ENCODE measurements at places on chromosomes 4 and X. TPM values are rescaled to one million over a fixed set of nuclear protein-coding genes. Genes with fewer than 3 reads are reported as not detected.

DNA sequence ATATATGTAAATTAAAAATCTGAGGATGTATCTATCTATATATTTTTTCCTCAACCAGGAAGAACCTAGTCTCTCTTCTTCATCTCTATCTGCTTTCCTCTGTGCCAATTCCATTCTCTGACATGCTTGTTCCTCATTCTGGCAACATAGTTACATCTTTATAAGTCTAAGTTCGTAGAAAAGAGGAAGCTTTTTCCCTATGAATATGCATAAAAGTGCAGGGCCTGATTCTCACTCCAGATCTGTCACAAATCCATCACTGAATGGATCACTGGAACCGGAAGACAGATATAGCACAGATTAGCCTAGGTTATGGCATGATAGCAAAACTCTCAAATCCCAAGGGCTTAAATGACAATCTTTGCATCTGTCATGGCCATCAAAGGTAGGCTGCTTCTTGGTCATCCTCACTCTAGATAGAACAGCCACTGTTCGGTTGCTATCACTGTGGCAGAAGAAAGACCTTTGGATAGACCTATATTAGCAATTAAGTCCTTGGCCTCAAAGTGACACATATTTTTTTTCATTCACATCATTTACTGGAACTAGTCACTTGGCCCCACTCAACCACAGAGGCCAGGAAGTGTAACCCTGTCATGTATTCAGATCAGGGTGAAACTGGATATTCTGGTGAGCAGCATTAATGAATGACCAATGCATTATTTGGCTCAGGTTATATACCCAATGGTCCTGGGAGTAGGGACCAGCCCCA, 22.2 kb downstream of the DTHD1 start:
- no peak for DNase-seq

DNA sequence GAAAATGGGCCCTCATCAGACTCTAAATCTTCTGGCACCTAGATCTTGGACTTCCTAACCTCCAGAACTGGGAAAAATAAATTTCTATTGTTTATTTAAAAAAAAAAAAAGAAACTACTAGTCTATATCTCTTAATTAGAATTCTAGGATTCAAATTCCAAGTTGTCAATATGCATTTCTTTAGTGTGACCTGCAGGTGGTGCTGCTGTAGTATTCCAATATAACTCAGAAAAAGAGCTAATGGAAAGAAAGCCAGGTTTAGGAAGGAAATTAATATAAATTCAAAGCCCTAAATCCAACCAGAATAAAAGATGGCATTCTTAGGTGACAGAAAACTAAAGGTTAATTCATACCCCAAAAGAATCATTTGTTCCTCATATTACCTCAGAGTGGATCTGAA, 80.0 kb upstream of the NALF2 start:
- DNase-seq: no peak

- DNase-seq: no peak
Observed at GRCh38 chrX:7269991-7270390, 122.0 kb upstream of the PUDP start.

- DNase-seq: no peak
Observed at GRCh38 chrX:23185951-23186350, 148.7 kb upstream of the PTCHD1 start.

- DNase-seq: peak; percentile 16
Observed at GRCh38 chr4:144787365-144788258, 141.7 kb downstream of the HHIP start.

GRCh38 chr4:125084608-125085007, 230.1 kb upstream of the FAT4 start:
- no peak for DNase-seq

DNA sequence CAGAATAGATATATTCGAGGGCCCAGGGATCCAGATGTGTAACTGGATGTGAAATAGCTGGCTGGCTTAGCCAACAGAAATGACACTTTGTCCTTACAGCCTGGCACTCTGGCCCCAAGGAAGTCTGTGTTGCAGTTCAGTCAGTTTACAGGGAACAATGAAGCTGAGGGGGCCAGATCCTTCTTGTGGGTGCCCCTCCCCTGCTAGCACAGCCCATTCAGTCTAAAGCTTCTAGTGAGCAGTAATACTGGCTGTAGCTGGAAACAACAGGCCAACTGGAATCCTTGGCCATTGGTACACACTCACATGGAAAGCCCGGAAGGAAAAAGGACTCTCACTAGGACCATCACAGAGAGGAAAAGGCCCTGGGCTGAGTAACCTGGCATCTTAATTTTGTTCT, 22.7 kb upstream of the CD40LG start:
- DNase-seq: no peak

GRCh38 chr4:10462876-10463275, 5.7 kb upstream of the ZNF518B start:
- no peak for DNase-seq

- DNase-seq: no peak
Observed at GRCh38 chrX:40062525-40063155, 35.1 kb downstream of the BCOR start.

- no peak for DNase-seq
Observed at GRCh38 chr4:98609934-98610333, 48.5 kb downstream of the TSPAN5 start.

GRCh38 chr4:163132469-163133218, 34.0 kb downstream of the NAF1 start:
- no peak for DNase-seq

- DNase-seq: no peak
Observed at GRCh38 chr4:147539959-147540358, 59.1 kb downstream of the EDNRA start.

- DNase-seq: no peak
Observed at GRCh38 chrX:72576141-72576894, 3.7 kb upstream of the HDAC8 start.

- DNase-seq: no peak
Observed at GRCh38 chrX:98448524-98448923, 1564.8 kb downstream of the RPA4 start.

- DNase-seq: no peak
Observed at GRCh38 chrX:96389281-96390047, 295.2 kb upstream of the DIAPH2 start.

- no peak for DNase-seq
Observed at GRCh38 chr4:78622253-78622979, 70.8 kb downstream of the ANXA3 start.

- DNase-seq: no peak
Observed at GRCh38 chr4:21451032-21451431, 497.5 kb downstream of the KCNIP4 start.

DNA sequence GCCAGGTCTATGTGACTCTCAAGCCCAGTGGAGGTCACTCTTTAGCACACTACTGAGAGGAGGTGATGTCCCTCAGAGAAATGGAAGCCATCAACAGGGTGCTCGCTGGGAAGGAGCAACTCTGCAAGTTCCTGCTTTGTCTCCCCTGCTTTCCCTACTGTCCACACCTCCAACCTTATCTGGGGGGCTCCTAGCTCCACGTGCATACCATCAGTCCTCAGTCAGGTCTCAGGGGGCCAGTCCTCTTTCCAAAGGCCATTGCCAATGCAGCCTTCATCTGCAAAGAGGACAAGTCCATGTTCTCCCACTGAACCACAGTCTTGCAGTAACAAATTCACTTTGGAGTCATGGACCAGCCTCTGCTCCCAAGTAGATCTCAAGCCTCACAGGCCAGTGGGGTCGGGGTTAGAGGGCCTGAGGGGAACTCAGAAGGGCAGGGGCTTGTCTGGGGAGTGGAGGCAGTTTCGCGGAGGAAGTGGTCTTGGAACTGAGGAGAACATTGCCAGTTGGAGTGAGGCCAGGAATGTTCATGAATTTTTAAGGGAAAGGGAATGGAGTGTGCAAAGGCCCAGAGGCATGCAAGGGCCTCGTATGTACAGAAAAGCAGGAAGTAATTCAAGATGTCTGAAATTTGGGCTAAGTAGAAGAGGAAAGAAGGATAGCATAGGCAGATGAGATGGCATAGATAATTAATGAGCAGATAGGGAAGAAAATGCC, 8.9 kb downstream of the RTL5 start:
- no peak for DNase-seq

- no peak for DNase-seq
Observed at GRCh38 chrX:18935893-18936292, 48.0 kb downstream of the PHKA2 start.

GRCh38 chrX:356385-357034, 30.2 kb downstream of the PPP2R3B start:
- no peak for DNase-seq

- no peak for DNase-seq
Observed at GRCh38 chr4:160370046-160370445, 1267.2 kb downstream of the RAPGEF2 start.

DNA sequence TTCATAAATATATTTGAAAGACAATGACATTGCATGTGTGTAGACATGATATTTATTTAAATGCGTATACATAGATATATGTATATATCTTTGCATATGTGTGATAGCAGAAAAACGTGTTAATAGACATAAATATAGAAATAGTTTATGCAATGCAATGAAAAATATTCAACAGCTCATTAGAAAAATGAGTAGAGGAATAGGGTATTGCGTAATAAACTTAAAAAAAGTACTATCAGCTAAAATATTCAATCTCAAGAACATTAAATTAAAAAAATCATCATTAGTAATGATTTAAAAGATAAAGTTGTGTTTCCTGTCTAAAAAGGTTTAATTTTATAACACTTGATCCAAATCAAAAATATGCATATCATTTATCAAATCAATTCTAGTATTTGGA, 2101.5 kb upstream of the TENM3 start:
- no peak for DNase-seq

DNA sequence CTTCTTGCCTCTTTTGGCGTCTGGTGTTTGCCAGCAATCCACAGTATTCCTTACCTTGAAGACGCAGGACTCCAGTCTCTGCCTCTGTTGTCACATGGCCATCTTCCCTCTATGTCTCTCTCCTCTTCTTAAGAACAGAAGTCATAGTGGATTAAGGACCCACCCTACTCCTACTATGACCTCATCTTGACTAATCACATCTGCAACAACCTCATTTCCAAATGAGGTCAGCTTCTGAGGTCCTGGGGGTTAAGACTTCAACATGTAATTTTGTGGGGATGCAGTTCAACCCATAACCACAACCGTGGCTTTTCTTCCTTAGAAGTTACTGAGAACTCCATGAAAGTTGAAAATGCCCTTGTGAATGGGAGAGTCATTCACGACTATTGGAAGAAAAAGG, 23.3 kb downstream of the TLR8 start:
- DNase-seq: no peak

GRCh38 chr4:152427981-152428380, 107.9 kb downstream of the FBXW7 start:
- no peak for DNase-seq

DNA sequence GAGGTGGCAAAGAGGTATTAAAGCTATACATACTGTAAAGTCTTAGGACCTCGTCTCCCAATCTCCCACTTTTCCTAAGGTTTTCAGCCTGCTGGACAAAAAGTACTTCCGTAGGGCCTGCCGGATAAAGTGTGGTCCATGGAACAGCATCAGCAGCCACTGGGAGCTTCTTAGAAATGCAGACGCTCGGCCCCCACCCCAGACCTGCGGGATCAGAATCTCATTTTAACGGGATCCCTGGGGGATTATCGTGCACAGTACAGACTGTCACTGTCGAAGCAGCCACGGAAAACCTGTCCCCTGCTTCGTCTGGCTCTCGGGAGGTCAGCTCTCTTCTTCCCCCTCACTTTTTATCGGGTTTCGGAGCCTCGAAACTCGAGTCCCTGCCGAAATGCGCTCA, 802 bp downstream of the ADGRG2 start:
- DNase-seq: no peak

- peak; percentile 46 for DNase-seq
Observed at GRCh38 chr4:6986072-6986780, 56.9 kb upstream of the TADA2B start.

DNA sequence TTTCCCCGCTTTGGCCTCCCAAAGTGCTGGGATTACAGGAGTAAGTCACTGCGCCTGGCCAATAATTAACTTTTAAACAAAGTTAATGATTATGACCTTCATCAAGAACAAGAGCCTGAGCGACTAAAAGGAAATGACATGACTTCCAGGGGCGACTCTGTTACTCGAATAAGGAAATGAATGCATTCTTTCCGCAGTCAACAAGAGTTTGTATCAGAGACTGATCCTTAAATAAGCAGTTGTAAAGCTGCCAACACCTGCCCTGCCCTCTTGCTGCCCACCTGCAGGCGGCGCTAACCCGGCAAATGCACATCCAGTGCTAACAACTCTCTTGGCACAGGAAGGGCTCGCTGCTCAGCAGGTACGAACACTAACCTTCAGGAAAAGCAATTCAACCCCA, 27.3 kb downstream of the WDR1 start:
- DNase-seq: peak; percentile 18

DNA sequence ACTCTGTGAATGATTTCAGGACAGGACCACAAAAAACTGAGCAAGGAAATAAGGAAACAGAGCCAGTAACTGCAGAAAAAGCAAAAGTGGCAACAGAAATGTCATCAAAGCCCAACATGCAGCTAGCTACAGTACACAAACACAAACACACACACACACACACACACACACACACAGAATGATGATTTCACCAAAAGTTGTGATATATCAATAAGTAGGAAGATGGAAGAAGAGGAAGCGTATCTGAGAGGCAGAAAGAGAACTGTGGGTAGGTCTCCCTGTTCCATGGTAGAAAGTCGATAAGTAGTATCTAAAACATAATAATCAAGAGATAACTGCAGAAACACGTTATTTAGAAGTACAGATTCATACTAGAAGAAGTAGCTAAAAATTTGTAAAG, 148.3 kb downstream of the MGST2 start:
- DNase-seq: no peak

GRCh38 chrX:68045008-68045577, 388.2 kb downstream of the OPHN1 start:
- no peak for DNase-seq

Gene GAGE13
- polyA plus RNA-seq: not detected

Gene RRH
- polyA plus RNA-seq: 0.77 TPM

Gene SPANXN3
- not detected for polyA plus RNA-seq

Gene MAP3K15
- 1.3 TPM for polyA plus RNA-seq

Gene CXCL8
- 1.9 TPM for polyA plus RNA-seq

Gene H2AZ1
- polyA plus RNA-seq: 638 TPM

Gene SLITRK4
- 2.4 TPM for polyA plus RNA-seq

Gene CSAG1
- not detected for polyA plus RNA-seq

Gene PAK3
- polyA plus RNA-seq: 0.86 TPM

Gene ODAPH
- polyA plus RNA-seq: not detected
